Umbilical cord (tissue), 2 donors: ENCODE measurements at places on chromosomes 7 and 10.

GRCh38 chr10:45000752-45001380, at the start of gene ZNF22:
Gene ZNF22 (plus strand): TSS chr10:45000923. CDS start chr10:45003369, 2,446 bp downstream.
- peak; percentile 82 for DNase-seq

DNA sequence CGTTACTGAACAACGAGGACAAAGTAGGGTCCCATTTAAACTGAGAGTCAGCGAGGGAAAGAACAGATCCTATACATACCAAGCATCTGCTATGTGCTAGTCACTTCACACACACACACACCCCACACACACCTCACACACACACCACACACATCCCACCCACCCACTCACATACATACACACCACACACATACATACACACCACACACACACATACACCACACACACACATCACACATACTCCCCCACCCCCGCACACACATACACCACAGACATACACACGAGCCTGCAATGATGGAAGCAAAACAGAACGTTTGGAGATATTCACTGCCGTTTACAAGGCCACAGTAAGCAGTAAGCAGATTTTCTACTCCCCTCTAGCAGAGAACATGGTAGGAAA, 607 bp upstream of the GRB10 start:
- no peak for DNase-seq

DNA sequence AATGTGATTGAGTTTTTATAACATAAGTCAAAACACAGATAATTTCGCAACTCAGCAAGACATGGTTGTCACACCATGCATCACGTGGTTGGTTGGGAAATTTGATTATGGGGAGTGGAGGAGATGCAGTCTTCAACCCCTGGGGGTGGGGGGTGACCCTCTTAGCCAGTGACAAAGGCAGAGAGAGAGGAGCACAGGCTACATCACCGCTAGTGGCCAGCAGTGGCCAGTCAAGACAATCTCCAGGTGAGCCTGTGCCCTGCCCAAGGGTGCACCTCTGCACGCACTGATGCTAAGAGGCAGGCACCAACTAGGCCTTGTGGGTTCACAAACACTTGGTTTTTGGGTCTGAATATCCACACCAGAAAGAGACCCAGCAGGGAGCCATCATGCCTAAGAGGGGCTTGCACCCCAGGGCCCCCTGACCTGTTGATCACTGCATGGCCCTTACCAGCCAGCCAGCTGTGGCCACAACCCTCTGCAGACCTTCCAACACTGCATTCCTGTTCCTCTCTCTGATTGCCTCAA, 244.4 kb downstream of the FANK1 start:
- no peak for DNase-seq

DNA sequence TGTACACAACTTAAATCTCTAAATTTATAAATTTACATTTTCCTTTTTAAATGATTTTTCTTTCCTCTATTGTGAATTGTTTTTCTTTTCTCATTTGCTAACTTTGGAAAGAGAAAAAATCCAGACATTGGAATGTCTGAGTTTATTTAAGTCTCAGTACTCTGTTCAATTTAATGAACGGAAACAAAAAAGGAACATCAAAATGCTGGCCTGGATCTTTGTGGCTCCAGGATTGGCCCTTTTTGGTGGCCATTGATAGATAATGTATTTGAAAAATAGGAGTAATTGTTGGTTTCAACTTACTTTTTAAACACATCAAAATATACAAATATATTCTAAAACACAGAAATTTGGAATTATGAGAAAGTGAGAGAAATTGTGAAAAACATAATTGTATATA, 336.0 kb downstream of the SUGCT start:
- DNase-seq: peak; percentile 19

- DNase-seq: no peak
Measured at GRCh38 chr7:35556515-35557471, 138.1 kb downstream of the HERPUD2 start.

- DNase-seq: no peak
Measured at GRCh38 chr10:88728107-88728763, 22.2 kb downstream of the LIPK start.

GRCh38 chr10:54800741-54801421, at the start of gene PCDH15:
Gene PCDH15 (minus strand): TSS chr10:54801231. CDS start chr10:54664262, 136,969 bp downstream.
- DNase-seq: peak; percentile 83

GRCh38 chr10:56633876-56634452, 272.9 kb upstream of the ZWINT start:
- DNase-seq: no peak

DNA sequence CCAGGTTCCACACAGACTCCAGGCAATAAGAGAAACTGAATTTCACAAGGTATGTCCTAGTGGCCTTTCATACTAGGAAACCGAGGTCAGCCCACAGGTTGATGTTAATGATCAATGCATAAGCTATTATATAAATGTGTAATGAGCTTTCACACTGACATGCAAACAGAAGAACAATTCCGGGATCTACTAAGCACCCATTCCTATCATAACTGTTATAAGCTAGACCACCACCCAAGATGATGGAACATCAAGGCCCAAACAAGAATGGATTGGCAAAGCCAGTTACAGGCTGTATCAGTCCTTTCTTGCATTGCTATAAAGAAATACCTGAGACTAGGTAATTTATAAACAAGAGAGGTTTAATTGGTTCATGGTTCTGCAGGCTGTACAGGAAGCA, 15.2 kb downstream of the SORBS1 start:
- no peak for DNase-seq

- peak; percentile 37 for DNase-seq
Measured at GRCh38 chr7:82210416-82211184, 233.0 kb downstream of the CACNA2D1 start.

- DNase-seq: peak; percentile 98
Measured at GRCh38 chr7:76303202-76304147, 1.0 kb downstream of the HSPB1 start.

- no peak for DNase-seq
Measured at GRCh38 chr10:110413049-110413783, 84.5 kb upstream of the DUSP5 start.

DNA sequence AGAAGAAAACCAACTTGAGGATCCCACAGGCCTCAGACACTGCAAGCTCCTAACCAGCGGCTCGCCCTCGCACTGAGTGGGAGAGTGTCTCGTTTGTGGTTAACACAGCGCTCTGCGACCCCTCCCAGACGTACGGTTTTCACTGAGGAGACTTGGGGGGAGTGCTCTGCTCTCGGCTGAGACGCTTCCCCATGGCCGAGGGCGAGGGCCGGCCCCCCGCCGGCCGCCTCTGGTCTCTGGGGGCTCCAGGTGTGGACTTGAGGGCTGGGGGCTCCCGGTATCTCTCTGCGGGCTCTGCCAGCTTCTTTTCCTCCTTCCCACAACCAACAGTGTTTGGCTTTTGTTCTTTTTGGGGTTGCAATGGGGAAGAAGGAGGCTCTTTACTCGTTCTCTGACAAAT, 118.7 kb downstream of the LARP4B start:
- no peak for DNase-seq

DNA sequence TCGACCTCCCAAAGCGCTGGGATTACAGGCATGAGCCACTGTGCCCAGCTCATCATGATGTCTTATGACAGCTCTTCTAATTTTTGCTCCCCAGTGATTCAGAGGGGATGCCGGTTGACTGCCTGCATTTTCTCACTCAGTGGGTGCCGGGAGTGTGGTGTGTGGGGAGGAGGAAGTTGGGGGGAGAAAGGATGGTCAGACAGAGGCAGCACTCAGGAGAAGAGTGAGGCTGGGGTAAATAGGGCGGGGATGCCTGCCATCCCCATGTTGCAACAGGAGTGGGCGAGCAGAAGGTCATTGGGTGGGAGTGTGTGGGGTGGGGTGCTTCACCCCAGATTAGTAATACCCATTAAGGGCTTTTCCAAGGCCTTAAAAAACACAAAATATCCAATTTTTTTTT, 3.5 kb upstream of the CCL24 start:
- DNase-seq: no peak

- no peak for DNase-seq
Measured at GRCh38 chr10:46514431-46514861, 42.0 kb downstream of the GPRIN2 start.

- DNase-seq: peak; percentile 65
Measured at GRCh38 chr10:9302140-9302746, 1247.8 kb downstream of the GATA3 start.

- peak; percentile 4 for DNase-seq
Measured at GRCh38 chr7:108684629-108685028, 115.0 kb downstream of the DNAJB9 start.

GRCh38 chr10:514137-514671, 175.3 kb downstream of the DIP2C start:
- no peak for DNase-seq

GRCh38 chr7:17951742-17952254, 11.5 kb upstream of the SNX13 start:
- DNase-seq: no peak

- no peak for DNase-seq
Measured at GRCh38 chr10:80458263-80458625, 4.1 kb downstream of the TSPAN14 start.

DNA sequence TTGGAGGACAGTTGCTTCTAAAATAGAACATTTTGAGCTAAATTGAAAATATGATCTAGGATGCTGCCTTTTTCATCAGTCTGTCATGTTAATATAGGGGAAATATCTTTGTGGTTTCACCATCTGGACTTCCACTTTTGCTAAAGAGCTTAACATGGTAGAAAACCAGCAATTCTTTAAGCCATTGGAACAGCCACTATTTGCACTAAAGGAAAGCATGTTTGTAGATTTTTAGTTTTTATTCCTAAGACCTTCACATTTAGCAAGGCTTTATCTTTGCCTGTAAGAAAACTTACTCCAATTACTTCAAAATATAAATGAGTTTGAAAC, 291.0 kb downstream of the RNLS start:
- no peak for DNase-seq

GRCh38 chr10:131514454-131514853, 202.9 kb upstream of the TCERG1L start:
- no peak for DNase-seq

GRCh38 chr10:22054961-22055360, 51.4 kb upstream of the DNAJC1 start:
- DNase-seq: no peak

DNA sequence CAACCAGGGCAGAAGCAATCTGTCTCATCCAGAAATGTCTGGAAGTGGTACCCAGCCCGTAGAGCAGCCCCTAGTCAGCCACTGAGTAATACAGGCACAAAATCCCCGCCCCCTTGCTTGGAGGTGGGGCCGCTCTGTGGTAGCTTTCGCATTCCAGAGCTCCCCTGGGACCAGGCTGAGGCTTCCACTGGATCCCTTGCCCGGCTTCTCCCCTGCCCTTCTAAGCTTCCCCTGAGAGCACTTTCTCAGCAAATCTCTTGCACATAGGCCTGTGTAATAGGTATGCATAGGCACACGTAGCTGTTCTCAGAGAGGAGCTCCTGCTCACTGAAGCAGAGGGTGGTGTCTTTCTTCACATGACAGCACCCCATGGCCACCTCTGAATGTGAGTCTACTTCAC, 144.2 kb downstream of the BMS1 start:
- DNase-seq: peak; percentile 50

DNA sequence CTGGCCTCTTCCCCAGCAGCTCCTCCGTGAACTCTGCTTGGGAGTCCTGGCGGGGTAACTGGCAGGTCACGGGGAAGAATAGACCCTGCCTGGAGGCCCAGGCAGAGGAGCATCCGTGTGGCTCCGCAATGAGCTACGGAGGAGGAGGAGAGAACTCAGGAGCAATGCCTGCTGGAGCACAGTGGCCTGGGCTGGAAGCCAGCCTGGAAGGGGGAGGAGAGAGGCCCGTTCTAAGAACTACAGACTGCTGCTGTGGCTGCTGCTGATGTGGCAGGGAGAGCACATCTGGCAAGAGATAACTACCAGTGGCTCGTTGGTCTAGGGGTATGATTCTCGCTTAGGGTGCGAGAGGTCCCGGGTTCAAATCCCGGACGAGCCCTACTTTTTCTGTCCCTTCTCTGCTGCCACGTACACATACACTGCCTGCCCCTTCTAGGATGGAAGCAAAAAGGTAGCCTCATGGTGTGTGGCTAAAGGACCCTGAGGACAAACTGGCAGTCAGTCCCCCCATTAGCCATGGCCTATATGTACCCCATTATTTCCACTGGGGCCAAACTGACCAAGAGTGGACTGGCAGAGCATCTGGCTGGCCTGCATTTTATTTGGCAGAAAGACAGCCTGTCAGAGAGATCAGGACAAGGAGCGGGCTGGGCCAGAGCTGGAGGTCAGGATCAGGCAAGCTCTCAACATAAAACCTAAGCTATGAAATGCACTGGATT, 7.7 kb upstream of the OPN1SW start:
- peak; percentile 96 for DNase-seq

DNA sequence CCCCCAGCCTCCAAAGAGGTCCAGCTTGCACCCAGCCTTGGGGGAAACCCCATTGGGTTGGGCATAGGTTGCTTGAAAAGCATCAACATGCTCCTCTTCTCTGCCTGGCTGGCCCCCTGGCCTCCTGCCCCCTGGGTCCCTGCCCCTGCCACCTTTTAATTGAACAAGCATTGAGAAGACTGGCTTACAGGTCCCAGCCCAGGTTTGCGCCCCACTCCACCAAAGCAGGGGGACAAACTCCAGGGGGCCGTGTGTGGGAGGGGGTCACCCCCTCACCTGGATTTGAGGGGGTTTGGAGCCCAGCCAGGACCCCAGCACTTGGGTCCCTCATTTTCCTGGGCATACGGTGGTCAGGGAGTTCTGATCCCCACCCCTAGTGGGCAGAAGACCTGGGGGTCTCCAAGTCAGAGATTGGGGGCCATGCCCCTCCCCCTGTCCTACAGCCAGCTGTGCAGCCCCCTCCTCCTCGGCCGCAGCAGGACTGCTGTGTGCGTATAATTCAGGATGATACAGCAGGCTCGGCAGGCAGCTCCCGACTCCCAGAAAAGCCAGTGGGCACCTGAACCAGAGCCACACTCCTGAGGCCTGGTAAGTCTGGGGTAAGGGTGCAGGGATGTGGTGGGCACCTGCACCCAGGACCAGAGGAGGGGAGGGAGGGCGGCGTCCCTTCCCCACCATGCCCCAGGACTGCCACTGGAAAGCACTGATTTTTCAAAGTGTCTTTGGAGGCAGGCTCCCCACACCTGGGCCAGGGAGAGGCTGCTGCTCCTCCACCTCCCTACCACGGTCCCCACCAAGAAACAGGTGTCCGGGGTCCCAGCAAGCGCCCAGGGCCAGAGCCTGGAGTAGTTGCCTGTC, 1.7 kb downstream of the ELFN1 start:
- no peak for DNase-seq

DNA sequence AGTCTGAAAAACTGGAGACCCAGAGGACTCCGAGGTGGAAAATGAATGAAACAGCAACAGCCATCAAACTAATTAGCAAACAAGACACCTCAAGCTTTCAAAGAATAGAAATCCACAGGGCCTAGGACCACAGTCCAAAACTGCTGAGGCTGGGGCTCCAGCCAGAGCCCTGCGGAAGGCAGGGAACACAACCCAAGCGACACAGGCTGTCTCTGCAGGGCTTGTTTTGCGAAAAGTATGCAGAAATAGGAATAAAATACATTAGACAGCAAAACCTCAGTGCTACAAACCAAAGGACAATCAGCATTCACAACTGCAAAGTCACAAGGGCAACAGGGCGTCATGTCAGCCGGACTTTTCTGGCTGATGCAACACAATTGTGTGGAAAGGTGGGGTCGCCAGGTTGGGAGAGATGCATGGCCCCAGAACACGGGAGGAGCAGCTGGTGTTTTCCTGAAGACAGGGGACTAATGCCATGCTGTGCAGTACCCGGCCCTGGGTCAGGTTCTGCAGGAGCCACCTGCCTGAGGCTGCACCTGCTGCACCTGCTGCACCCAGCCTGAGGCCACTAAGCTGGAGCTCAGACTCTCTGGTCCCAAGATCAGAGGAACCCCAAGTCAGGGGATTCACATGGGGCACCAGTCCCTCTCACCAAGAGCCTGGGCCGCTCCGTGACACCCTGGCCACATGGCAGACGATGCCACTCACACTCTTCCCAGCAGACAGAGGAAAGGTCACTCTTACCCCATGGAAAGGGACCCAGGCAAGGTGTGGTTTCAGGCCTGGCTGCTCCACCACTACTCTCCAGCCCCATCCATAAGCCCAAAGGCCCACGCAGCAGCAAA, 74.2 kb downstream of the MAD1L1 start:
- no peak for DNase-seq
